ENCODE measurements at places on chromosomes 12 and 14. TPM values are rescaled to one million over a fixed set of nuclear protein-coding genes. Genes with fewer than 3 reads are reported as not detected.

Gene CS
- 354 TPM for total RNA-seq

Gene DYRK2
- total RNA-seq = 40.3 TPM

Gene CLEC12A
- total RNA-seq = not detected

DNA sequence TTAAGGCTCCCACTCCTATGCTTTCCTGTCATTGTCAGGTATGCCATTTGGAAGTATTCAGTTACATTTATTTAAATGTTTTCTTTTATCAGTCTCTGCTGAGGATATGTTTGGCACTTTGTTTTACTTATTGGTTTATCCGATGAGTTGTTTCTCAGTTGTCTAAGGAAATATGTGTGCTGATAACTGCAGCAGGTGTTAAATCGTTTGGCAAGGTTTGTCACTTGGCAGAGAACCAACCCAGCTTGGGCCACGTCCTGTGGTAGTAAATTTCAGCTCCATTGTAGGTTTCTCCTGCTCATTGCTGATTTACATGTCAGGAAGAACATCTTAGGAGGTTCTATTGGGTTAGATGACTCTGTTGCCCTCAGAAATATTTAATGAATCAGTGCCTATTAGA is 22.0 kb upstream of the MGST1 start:
- DNase-seq = no peak

DNA sequence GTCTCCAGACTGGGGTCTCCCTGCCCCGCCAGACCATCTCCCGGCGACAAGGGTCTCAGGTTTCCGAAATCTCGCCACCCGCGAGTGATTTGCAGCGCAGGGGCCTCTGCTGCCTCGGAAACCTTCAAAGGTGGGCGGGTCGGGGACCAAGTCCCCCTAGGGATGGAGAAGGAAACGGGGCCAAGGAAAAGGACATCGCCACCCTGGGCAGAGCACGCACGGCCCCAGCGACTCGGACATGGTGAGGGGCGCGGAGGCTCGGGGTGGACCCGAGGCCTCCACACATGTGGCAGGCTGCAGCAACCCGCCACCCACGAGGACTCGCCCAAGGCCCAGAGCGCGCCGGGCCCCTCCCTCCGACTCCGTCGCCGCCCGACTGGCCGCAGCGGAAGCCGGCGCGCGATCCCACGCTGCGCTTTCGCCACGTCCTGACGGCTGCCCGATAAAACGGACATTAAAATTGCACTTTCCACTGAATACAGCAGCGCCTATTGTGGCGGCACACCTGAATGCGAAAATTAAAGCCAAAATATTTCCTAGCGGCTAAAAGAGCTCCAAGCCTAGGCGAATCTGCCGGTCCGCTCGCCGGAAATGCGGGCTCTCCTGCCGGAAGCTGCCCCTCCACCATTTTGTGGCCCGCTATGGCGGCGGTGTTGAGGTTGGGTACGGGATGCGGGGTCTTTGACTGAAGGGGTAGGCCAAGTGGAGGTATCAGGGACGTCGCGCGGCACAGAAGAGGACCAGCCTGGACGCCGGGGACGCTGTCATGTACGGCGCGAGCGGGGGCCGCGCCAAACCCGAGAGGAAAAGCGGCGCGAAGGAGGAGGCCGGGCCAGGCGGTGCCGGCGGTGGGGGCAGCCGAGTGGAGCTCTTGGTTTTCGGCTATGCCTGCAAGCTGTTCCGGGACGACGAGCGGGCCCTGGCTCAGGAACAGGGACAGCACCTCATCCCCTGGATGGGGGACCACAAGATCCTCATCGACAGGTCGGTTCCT is at the start of gene SFSWAP:
Gene SFSWAP, plus strand, starts transcription at position 627 of the 994 bp plus-strand sequence. Its CDS starts 140 bp downstream, at position 767.
- DNase-seq = peak; percentile 67

DNA sequence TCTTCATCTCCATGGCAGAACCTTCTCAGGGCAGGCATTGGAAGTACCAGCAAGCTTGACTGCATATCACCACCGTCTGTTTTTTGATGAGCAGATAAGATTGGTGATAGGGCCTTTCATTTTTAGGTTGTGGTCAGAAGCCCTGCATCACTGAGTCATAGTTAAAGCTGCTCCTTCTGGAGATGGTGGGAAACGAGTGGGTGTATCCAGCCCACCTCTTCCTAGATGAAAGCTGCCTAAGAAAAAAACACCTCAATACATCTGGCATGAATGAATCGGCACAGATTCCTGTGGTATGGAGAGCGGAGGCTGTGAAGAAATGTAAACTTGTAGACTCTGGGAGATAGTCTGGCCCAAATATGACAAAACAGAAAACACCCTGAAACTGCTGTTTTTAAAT is 248.7 kb upstream of the EGLN3 start:
- no peak for DNase-seq

Gene TCL1B
- not detected for total RNA-seq

GRCh38 chr12:110627500-110628195 is 13.7 kb downstream of the TCTN1 start:
- DNase-seq = no peak

DNA sequence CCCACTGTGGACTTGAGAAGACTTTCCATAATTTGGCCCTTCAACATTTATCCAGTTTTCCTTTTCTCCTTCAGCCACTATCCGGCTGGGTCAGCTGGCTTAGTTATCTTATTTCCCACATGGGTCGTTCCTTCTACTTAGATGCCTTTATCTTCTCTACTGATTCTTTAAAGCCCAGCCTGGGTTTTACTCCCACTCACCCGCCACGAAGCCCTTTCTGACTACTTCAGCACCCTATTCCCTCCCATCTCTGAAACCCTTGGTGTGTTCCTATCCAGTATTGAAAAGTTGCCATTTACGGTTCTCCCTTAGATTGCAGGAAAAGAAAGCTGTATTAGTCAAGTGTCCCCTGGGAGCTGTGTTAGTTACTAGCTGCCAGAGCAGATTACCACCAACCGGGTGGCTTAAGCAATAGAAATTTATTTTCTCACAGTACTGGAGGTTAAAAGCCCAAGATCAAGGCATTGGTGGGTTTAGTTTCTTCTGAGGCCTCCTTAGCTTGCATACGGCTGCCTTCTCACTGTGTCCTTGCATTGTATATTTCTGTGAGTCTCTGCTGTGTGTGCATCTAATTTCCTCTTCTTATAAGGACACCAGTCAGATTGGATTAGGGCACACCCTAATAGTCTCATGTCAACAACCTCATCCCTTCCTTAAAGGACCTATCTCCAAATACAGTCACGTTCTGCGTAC is 105.5 kb downstream of the GPATCH2L start:
- no peak for DNase-seq

- no peak for DNase-seq
Observed at GRCh38 chr12:64036414-64036813, 185.7 kb downstream of the KICS2 start.

- DNase-seq = no peak
Observed at GRCh38 chr12:45336331-45336730, 120.4 kb downstream of the ANO6 start.

Gene IFNG-AS1
- not detected for total RNA-seq

DNA sequence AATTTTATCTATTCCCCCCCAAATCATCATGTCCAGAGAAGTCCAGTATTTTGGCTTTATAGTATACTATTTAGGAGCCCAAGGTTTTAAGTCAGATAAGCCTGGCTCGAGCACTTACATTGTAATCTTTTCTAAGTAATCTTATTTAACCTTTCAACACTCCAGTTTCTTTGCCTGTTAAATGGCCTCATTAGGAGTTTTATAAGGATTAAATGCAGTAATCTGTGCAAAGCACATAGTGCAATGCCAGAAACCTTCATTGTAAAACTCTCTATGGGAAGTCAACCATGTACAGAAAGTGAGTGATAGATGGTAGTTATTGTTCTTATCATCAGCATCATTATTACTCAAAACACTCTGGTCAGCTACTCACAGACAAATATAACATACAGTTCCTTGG is 1330.4 kb downstream of the SLC16A7 start:
- DNase-seq = no peak

Gene RERG
- not detected for total RNA-seq

GRCh38 chr14:57999471-57999870 is 133.6 kb upstream of the SLC35F4 start:
- no peak for DNase-seq

DNA sequence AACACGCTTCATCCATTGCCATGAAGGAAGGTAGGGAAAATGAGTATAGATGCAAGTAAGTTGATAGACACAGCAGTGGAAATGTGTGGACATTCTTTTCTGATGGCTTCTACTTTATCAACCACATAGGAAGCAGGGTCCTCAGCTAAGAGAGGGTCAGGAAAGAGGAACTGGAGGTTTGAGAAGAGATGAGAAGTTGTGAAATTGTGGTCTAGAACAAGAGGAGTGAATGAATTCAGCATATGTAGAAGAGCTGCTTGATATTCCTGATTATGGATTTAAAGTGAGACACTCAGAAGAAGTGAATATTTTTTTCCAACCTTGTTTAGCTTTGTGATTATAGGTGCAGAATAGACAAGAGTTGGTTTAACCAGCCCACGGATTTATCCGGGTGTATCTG is 128.5 kb downstream of the SLC15A5 start:
- DNase-seq = no peak

Gene PDE3A
- total RNA-seq = not detected

GRCh38 chr14:21070083-21070609 is at the start of gene ARHGEF40:
Gene ARHGEF40 (plus strand): TSS chr14:21070304. CDS start chr14:21070397, 93 bp downstream.
- DNase-seq = peak; percentile 17

- no peak for DNase-seq
Observed at GRCh38 chr12:122013791-122014590, 7.7 kb upstream of the BCL7A start.

- DNase-seq = no peak
Observed at GRCh38 chr12:62098132-62098531, 162.1 kb upstream of the USP15 start.

DNA sequence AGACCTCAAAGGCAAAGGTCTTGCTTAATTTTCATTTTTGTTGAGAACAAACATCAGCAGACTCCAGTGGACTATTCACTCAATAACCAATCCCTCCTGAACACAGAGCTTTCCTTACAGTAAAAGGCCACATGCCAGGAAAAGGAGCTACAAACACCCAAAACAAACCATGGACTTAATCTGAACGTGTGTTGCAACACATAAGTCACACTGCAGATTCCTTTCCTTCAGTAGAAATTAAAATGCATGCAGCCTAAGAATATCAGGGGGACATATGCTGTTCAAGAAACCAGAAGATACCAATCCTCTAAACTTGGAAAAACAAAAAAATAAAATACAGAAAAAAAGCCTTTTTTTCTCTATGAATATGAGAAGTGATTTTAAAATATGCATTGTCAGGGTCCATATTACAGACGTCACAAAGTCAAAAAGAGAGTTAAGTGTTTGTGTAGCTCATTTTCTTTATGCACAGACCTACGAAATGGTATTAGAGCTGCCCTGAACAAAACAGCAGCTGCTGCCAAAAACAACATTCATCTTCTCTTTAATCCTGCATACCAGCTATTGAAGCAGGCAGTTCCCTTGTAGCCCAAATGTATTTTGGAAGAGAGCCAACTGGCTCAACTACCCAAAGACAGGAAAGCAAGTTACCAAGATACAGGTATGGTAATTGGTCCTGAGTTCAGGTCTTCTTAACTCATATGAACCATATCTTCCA is 26.2 kb downstream of the KITLG start:
- no peak for DNase-seq

- DNase-seq = no peak
Observed at GRCh38 chr14:106792543-106792942, 1266.2 kb downstream of the TMEM121 start.
